ENCODE measurements at places on chromosomes 12 and 14.
A peak's percentile ranks its signal among the peaks of the same experiment; 100 is the strongest.

DNA sequence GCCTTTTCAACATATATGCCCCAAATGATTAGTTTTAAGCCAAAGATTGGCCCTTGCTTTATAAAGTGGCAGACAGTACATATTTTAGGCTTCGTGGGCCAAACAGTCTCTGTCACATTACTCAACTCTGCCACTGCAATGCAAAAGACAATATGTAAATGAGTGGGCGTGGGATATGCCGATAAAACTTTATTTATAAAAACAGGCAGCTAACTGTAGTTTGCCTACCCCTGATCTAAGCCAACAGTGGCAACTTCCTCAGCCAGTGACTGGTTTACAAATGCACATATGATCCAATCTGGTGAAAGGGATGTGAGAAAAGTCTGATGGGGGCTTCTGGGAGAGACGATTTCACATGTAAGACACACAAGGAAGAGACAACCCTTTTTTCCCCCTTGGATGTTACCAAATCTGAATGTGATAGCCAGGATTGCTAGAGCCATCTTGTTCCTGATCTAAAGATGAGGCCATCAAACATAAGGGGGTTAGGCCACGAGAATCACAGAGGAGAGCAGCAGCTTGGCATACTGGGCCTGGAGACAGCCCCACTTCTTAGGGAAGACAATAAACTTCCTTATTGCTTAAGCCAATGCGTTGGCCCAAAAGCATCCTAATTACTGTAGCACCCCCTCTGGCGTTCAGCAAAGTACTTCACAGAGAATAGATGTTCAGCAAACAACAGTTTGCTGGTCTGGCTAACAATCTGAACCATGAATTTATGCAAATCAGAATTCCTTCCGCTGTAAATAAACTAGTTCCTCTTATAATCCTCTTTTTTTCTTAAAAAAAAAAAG, 75.2 kb upstream of the TMCC3 start:
- DNase-seq = peak; percentile 77

- no peak for DNase-seq
Observed at GRCh38 chr12:38385486-38385885, 68.9 kb downstream of the ALG10B start.

DNA sequence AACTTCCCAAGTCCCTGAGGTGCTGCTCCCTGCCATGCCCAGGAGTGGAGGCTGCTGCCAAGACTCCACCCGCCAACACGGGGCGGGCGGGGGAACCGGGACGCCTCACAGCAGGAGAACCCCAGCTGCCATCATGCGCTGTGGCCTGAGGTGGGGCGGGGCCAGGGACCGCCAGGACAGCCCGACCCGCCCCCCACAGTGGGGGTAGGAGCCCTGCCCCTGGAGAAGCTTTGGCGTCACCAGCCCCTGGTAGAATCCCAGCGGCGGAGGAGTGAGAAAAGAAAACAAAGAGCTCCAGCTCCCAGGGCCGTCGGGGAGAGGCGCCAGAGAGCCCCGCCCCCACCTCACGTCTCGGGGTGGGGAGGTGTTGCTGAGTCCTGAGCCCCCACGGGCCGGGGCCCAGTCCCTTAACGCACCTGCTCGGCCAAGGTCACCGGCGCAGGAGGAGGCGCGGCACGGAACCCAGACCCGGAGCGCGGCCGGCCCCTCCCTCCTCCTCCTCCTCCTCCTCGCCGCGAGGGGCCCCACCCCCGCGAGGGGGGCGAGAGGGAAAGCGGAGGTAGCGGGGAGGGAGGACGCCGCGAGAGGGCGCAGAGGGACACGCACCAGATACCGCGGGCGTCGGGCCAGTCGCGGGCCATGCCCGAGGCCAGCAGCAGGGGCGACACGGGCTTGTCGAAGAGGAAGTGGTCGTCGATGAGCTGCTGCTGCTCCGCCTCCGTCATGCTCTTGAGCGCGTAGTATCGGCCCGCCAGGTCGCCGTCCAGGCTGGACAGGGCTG, 1.8 kb downstream of the CKB start:
- peak; percentile 79 for DNase-seq

DNA sequence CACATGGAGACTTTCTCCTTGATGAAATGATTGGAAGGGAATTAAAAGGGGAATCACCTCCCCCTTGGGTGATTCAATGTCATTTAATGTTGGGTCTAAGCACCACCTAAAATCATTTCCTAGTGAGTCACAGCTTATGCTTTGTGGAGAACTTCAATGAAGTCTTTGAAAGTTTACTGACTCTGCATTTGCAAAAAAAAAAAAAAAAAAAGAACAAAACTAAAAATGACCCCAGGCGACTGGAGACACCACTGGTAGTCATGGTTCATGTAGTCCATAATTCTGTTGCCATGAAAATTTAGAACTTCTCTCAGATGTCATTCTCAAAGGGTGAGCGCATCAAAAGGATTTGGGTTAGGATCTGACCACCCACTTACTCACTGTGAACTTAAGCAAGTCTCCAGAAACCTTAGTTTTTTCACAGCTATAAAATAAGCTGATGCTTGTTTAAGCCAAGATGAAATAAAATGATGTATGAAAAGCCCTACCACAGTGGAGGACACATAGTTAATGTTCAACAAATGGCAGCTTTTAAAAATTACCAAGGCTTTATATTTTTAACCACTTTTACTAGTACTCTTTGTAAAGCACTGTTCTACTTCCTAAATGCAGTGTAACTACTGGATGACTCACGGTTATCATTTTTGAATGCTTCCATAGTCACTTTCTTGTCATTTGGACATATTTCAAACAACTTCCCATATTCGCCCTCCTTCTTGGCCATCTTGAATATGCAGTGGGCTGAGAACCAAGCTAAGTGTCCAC, 18.1 kb upstream of the KSR2 start:
- DNase-seq = peak; percentile 94

DNA sequence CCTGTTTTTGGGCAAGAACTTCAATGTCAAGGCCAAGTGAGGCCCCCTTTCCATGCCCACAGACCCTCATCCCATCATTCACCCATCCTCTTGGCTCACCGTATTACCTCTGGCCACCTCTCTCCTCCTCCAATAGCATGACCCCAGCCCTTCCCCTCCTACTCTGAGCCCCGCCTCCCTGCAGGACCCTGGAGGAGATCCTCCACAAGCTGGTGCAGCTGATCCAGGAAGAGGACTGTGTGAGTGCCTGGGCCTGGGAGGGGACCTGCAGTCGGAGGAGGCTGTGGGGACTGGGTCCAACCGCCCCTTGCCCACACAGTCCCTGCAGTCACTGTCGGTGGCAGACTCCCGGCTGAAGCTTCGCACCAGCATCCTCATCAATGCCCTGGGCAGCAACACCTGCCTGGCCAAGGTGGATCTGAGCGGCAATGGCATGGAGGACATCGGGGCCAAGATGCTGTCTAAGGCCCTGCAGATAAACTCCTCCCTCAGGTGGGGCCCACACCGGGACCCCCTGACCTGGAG, 7.2 kb downstream of the CARMIL3 start:
- no peak for DNase-seq

GRCh38 chr14:49193332-49194065, 392.7 kb downstream of the RPS29 start:
- DNase-seq = no peak

DNA sequence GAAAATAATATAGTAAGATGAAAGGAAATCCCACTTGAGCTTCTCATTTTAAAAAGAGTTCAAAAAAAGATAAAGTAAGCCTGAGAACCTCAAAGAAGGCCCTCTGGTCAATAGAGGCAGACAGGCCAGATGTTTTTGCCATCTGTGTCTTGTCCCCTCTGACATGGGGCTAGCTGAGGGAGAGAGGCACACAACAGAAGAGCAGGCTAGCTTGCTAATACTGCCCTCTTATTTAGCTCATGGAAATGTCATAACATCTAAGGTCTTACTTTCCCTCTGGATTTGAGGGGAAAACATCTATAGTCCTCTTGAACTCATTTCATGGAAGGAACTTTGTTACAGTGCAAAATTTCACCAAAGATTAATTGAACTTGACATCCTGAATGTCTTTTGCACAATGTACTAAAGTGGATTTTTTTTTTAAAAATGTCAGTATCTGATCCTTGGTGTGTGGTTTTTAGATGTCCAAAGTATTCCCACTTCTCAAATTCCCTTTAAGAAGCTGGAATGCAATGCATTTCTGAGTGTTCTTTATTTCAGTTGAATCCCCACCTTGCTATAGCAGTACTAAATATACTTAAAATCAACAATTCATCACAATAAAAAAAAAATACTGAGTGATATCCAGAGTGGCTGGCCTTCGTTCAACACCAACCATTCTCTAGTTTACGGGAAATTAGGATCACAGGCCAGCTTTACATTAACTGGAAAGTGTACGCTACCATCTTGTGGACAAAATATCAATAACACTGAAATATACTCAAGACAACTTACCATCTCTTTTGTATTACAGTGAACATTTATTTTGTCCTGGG, 176.7 kb downstream of the PAH start:
- peak; percentile 56 for DNase-seq

GRCh38 chr14:101463566-101464171, 97.6 kb upstream of the DIO3 start:
- DNase-seq = no peak

DNA sequence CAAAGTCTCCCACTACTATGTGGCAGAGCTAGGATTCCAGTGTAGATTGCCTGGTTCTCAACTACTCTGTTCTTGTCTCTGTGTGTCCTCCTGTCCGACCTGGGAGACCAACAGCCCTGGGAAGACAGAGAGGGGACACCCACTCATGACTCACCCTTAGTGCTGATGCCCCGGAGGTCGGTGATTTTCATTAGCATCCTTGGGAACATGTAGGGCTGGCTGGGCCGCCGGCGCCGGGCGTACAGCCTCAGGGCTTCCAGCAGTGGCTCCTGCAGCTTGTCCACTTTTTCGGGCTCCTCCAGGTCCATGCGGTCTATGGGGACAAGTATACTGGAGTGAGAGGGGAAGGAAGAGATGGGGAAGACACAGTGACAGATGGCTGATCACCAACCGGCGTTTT, 5.9 kb upstream of the ITGB7 start:
- peak; percentile 70 for DNase-seq
